ENCODE measurements at places on chromosomes 3 and 15.
A peak's percentile ranks its signal among the peaks of the same experiment; 100 is the strongest.

GRCh38 chr3:112818289-112818688 lies 28.4 kb downstream of the CD200R1L start:
- DNase-seq: no peak

DNA sequence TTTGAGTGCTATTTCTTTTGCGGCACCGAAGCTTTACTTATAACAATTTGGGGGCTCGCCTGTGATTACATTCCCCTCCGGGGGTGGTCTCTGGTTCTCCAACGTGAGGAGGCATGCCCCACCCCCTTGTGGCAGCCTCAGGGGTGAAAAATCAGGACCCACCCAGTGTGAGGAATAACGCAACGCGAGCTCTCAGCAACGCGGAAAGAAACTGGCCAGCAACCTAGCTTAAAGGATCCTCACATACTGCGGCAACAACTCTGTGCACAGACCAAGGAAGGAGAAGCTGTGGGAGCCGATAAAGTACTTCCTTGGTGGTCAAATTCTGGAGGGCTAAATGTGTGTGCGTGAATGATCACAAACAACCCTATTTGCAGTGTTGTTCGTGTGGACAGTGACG lies 5.8 kb downstream of the IQCF1 start:
- no peak for DNase-seq

GRCh38 chr3:15303728-15304127 lies 28.7 kb downstream of the SH3BP5 start:
- no peak for DNase-seq

DNA sequence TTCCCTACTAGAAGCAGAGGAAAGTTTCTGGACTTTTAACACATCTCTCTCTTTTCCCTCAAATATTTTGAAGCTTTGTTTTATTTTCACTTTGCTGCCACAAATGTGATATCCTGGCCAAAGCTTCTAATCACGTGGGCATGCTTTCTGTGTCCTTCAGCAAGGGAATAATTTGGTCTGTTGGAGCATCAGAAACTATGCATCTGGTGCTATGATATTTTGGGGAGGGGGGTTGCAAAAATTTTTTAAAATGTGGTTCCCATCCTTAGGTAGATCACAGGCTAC lies 254.2 kb downstream of the GAP43 start:
- no peak for DNase-seq

GRCh38 chr3:134030379-134031347 lies 938 bp upstream of the SLCO2A1 start:
- no peak for DNase-seq

- DNase-seq: no peak
Observed at GRCh38 chr15:54305138-54305537, 326.9 kb downstream of the UNC13C start.

GRCh38 chr3:196670339-196670738 lies 30.8 kb downstream of the NRROS start:
- DNase-seq: no peak

- no peak for DNase-seq
Observed at GRCh38 chr3:133157716-133158115, 119.5 kb downstream of the TMEM108 start.

DNA sequence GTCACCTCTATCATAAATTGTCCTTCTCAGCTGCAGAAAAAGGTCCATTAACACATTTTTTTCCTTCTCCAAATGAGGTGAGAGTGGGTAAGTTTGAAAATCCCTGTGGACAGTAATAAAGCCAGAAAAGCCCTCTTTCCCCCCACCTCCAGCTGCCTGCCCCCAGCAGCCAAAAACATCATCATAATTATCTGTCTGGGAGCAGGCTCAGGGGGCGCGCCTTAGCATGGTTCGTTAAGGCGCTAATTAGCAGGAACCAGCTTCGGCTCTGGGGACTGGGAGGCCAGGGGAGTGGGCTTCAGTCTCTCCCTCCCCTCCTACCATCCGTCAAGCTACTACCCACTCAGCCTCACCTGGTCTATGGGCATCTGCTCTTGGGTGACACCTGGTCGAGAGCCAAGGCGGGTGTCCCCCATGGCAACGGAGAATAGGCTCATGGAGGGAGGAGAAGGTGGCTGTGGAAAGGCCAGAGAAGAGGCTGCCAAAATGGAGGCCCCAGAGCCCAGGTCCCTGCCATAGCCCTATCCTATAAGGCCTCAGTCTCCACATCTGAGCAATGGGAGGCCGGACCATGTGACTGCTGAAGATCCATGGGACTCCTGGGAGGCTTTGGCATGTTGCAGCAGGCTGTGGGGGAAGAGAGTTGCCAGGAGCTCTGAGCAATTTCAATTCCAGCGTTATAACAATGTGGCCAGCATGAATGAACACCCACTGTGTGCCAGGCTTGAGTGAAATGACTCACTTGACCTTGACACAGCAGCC lies 140.1 kb upstream of the LINGO1 start:
- no peak for DNase-seq

DNA sequence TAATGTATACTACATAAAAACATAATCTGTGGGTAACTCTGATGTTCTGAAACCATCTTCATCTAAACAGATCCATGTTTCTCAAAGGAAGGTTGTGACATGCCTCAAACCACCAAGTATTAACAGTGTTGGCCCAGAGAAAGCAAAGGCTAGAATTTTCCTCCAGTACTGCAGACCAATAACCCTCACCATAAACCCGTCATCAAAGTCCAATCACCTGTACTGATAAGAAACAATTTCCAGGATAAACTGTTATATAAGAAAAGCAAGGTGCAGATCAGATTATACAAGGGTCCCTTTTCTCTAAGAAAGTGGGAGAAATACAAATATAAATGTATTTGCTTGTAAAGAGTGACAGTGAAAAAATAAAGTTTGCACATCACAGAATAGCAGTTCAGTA lies 32.3 kb downstream of the TBC1D2B start:
- no peak for DNase-seq

- no peak for DNase-seq
Observed at GRCh38 chr3:135908225-135908624, 57.3 kb upstream of the PPP2R3A start.

- DNase-seq: no peak
Observed at GRCh38 chr3:32488474-32489008, 14.1 kb downstream of the CMTM6 start.

DNA sequence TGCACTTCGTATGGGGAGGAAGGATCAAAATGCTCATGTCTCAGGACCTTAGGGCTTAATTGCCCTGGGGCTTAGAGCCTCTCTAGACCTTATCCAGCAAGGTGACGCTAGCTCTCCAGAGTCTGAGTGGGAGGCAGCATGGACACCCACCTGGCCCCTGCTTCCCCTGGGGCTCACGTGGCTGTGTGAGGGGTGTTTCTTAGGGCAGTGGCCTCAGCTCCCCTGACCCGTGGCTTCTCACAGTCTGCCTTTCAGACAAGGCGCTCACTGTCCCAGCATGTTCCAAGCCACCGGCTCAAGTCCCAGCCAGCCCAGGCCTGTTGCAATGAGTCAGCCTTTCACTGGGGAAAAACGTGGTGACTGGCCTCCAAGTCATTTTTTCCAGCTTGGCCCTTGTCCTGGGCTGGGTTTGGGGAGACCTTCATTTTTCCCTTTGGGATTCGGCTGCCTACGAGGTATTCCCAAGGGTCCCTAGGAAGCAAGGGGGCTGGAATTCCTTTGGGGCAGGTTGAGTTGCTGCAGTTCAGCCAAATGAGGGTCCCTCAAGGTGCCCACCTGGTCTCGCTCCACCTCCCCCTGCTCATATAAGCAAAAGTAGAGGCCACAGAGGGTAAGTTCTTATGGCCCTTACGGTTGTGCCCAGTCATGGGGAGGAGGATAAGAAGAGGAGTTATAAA lies 15.7 kb downstream of the BHLHE40 start:
- peak; percentile 39 for DNase-seq

GRCh38 chr15:72271895-72272212 lies 500 bp downstream of the PARP6 start:
- no peak for DNase-seq

DNA sequence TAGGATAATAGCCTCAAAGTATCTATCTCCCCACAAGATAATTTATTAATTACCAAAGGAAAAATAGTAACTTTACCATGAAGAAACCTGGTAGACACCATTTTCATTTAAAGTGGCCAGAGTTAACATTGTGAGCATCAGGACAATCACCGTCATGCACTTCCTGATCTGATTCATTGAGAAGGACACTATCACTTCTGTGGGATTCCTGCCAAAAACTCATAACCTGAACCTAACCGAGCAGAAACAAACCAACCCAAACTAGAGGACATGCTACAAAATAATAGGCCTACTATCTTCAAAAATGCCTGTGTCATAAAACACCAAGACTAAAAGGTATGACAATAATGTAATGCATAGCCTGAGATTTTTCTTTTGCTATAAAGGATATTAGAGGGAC lies 39.0 kb downstream of the FSIP1 start:
- no peak for DNase-seq

GRCh38 chr15:95304151-95304946 lies 1026.2 kb upstream of the NR2F2 start:
- no peak for DNase-seq

DNA sequence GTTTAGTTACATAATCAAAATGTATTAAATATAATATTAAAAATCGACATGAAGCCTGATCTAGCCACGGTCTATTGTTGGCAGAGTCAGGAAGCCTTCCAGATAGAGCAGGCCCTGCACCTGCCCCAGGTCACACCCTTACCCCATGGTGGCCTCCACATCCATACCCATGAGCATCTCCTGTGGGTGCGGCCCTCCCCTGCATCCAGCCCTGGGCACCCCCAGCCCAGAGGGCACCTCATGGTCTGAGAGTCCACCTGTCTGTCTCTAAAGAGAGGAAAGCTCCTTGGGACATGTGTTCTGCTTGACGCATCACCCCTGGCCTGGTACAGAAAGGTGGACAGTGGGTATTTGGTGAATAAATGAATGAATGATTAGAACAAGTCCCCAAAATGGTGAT lies 37.2 kb upstream of the CSPG4 start:
- DNase-seq: no peak

DNA sequence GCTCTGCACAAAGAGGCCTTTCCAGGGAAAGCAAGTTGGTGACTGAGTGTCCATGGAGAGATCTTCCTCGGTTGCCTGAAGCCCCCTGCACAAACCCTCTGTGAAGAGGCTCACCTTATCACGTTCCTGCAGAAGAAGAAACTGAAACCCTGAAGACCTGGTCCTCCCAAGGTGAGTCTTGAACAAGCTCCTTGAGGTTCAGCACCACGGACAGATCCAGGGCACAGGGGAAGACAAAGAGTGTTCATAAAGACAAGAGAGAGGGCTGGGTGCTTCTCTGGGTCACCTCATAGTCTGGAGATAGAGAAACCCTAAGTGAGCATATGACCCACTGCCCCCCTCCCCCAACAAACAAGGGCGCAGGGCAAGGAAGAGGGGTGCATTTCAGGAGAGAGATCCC lies 21.7 kb upstream of the TBC1D21 start:
- DNase-seq: no peak

- DNase-seq: no peak
Observed at GRCh38 chr3:86388820-86389219, 602.1 kb downstream of the VGLL3 start.

DNA sequence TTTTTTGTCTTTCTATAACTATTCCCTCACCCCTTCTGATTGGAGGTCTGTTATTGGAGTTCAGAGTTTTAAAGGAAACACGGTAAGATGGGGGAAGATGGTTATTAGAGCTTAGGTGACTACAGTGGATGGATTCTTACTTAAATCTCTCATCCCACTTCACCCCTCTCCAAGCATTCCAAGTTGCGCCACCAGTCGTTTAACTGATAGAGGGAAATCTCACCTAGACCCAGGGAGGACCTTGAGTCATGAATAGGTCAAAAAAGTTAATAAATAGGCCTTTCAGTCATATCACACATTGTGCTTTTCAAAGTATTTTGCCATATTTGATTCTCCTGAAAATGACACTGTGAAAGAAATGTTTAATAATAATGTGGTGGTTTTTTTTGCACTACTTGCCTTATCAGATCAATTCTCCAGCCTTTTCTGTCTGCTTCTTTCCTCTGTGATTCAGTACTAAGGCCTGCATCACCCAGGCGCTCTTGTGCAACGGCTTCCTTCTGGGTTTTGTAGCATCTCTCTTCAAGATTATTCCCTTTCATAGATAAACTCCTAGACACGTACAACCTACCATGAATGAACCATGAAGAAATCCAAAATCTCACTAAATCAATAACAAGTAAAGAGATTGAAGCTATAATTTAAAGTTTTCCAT lies 100.4 kb upstream of the TGFBR2 start:
- no peak for DNase-seq

DNA sequence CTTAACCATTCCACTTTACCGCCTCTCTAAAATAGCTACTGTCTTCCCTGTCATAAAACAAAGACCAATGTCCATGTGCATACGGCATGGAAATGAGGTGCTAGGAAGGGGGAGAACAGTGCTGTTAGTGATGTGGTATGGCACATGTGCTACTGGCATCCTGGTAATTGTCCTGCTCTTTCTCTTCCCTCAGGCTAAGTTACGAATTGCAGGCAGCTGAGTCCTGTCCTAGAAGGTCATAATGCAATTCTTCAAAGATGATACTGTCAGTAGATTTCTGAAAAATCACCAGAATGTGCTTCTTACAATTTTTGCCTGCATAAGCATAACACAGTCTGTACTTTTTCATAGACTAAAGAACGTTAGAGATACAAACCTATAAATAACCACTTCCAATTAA lies 216.8 kb downstream of the RSL24D1 start:
- no peak for DNase-seq

- DNase-seq: no peak
Observed at GRCh38 chr3:155658006-155658405, 86.9 kb downstream of the PLCH1 start.

- DNase-seq: no peak
Observed at GRCh38 chr15:98771541-98771940, 123.2 kb downstream of the IGF1R start.

DNA sequence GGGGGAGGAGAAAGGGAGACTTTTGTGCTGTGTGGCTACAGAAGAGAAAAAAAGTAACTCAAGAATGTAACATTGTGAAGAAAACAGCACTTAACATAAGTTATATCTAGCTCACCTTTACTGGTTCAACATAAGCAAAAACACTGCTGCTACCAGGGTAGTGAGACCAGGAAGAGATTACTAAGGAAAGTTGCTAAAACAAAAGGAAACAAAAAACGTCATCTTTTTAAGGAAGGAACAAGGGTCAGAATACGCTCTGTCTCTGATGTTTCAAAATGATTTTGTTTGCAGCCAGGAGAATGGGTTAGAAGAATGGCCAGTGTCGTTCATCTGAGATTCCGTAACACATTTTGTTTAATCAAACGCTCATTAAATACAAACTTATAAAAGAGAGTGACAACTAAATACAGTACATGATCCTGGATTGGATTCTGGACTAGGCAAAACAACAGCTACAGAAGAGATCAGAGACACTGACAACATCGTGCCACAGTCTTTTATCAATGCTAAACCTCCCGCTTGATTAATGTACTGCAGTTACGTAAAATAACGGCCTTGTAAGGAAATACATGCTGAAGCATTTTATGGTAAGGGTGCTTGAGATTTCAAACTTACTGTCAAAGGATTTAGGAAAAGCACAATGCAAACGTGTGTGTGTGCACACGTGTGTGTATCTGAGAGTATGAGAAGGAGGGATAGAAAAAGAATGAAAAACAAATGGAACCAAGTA lies 67.7 kb downstream of the FOXP1 start:
- no peak for DNase-seq

- DNase-seq: no peak
Observed at GRCh38 chr15:63509955-63510940, 5.9 kb downstream of the USP3 start.

All from GOT3 (cell line).